ENCODE measurements at places on chromosomes 1 and 21. TPM values are rescaled to one million over a fixed set of nuclear protein-coding genes. Genes with fewer than 3 reads are reported as not detected.
A peak's percentile ranks its signal among the peaks of the same experiment; 100 is the strongest.

The PERM1 gene
- polyA plus RNA-seq = 0.14 TPM

The PMVK gene
- polyA plus RNA-seq = 48.3 TPM

The OR2L2 gene
- polyA plus RNA-seq = 0.14 TPM

The RAB3B gene
- 6.1 TPM for polyA plus RNA-seq

The OXCT2 gene
- 1.5 TPM for polyA plus RNA-seq

The KIAA1614 gene
- 7.5 TPM for polyA plus RNA-seq

The PLCH2 gene
- polyA plus RNA-seq = 0.62 TPM

The LCE1F gene
- polyA plus RNA-seq = not detected

DNA sequence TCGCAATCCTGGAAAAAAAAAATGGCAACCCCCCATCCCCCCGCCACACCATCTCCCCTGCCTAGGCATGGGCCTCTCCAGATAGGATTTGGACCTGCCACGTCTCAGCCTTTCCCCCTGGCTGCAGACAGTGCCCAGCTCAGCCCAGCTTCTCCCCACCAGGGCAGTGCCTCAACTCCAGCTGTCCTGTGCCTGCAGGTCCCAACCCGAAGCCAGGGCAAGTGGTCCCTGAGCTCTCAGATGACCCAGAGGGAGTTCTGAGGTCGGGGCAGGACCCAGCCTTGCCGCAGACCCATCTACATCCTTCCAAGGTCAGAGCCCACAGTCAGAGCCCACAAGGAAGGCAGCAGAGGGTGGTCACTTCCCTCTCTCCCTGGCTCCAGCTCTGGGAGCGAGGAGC is 86.7 kb upstream of the POU3F1 start:
- no peak for DNase-seq

DNA sequence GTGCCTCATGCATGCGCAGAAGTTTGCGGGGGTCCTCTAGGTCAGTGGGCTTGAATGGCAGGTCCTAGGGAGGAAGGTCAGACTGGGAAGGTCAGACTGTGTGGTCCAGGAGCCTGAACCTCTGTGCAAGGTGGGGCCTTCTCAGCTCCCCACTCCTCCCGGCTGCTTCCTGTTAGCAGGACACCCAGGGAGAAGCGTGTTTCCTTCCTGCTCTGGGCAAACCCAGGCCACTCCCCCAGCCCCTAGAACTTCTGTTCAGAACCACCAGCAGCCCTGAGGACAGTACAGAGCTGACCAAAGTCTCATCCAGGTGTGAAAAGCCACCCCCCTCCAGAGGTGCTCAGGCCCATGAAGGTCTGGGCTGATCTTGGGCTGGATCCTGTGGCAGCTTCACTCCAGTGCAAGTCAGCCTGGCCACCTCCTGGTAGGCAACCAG is 29.9 kb downstream of the NAV1 start:
- DNase-seq = no peak

GRCh38 chr1:183505454-183506089 is 33.3 kb downstream of the SMG7 start:
- no peak for DNase-seq

GRCh38 chr1:109995536-109995935 is 11.0 kb downstream of the AHCYL1 start:
- no peak for DNase-seq

DNA sequence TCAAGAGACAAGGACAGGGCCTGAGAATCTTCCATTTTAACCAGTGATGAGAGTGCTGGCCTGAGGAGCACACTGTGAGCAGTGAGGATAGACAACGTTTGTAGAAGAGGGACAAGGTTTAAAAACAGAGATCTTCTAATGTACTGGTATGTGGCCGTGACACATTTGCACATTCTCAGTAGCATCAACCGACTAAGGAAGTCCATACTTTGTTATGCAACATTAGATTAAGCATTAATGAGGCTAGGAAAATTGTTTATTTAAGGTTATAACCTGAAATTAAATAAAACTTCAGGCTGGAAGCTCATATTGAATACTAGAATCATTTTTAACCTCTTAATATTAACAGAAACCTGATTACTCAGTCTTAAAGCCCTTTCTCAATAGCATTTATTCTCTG is 99.0 kb downstream of the SLC45A1 start:
- DNase-seq = no peak

- DNase-seq = no peak
These were observed 55.4 kb downstream of the MATN1 start for GRCh38 chr1:30668024-30668423.

- no peak for DNase-seq
These were observed 1.4 kb downstream of the BCL10 start for GRCh38 chr1:85274969-85275453.

- DNase-seq = no peak
These were observed 919 bp downstream of the SLAMF6 start for GRCh38 chr1:160522136-160522535.

DNA sequence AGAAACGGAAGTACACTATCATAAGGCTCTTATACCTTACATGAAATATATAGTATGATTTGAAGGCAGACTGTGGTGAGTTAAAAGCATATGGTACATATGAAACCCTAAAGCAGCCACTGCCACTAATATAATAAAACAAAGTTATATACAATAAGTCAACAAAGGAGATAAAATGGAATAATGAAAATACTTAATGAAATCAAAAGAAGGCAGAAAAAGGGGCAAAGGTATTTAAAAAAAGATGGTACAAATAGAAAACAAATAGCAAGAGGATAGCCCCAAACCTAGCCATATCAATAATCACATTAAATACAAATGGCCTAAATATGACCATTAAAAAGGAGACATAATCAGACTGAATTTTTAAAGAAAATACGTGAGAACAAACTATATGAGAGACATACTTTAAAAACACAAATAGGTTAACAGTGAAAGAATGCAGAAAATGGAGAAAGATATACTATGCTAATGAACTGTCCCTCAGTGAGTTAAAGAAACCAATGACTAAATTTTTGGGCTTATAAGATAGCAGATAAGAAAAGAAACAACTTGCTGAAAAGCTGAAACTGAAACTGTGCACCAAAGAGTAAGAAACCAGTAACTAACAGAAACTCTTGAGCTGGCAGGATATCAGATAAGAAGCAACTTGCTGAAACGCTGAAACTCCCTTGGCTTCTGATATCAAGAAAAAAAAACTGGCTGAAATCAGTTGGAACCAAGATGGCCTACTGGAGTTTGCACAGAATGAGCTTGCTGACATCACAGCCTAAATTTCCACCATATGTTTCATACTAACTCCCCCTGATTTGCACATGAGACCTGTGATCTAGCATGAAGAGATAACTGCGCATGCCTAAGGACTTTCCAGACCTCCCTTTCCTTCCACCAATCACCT is 44.3 kb upstream of the IL10 start:
- DNase-seq = no peak

GRCh38 chr1:186146974-186147373 is 228.1 kb downstream of the TPR start:
- DNase-seq = no peak

DNA sequence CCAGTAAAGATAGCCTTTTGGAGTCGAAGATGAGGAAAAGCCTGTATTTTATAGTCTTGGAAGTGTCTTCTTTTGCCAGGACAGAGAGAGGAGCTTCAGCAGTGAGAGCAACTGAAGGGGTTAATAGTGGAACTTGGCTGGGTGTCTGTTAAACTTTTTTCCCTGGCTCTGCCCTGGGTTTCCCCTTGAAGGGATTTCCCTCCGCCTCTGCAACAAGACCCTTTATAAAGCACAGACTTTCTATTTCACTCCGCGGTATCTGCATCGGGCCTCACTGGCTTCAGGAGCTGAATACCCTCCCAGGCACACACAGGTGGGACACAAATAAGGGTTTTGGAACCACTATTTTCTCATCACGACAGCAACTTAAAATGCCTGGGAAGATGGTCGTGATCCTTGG is at the start of gene VCAM1:
Gene VCAM1, plus strand, starts transcription at position 253 of the 400 bp plus-strand sequence. Its CDS starts 119 bp downstream, at position 372.
- peak; percentile 36 for DNase-seq

GRCh38 chr21:33865996-33866575 is 49.5 kb downstream of the ATP5PO start:
- DNase-seq = no peak

GRCh38 chr1:209569455-209570207 is 13.9 kb upstream of the CAMK1G start:
- DNase-seq = peak; percentile 58

- DNase-seq = no peak
These were observed 52.7 kb downstream of the TRIM33 start for GRCh38 chr1:114458237-114458777.

DNA sequence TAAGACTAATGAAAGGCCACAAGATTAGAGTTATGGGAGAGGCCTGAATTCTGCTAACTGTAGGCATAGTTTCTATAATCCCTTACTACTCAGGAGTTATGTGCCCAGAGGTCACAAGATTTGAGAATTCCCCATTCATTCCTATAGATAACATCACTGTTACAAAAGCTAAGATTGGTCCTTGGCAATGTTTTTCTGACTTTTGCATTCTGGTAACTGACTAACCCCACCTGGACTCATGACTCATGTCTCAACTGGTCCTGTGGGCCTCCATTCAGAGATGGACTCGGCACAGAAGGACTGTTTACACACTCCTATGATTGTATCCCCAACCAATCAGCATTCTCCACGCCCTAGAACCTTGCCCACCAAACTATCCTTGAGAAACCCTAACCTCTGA is 249.0 kb upstream of the ZP4 start:
- DNase-seq = no peak

- no peak for DNase-seq
These were observed 74.4 kb upstream of the LYPLAL1 start for GRCh38 chr1:219099307-219099706.

GRCh38 chr1:81430955-81431623 is 369.6 kb upstream of the ADGRL2 start:
- DNase-seq = no peak

GRCh38 chr1:46532498-46533178 is 18.8 kb downstream of the KNCN start:
- DNase-seq = no peak

- DNase-seq = no peak
These were observed 77.9 kb downstream of the DAB1 start for GRCh38 chr1:57345916-57346315.

GRCh38 chr1:159940006-159940620 is 5.3 kb downstream of the IGSF9 start:
- DNase-seq = no peak

- DNase-seq = no peak
These were observed 7.5 kb downstream of the CR2 start for GRCh38 chr1:207461649-207462048.

DNA sequence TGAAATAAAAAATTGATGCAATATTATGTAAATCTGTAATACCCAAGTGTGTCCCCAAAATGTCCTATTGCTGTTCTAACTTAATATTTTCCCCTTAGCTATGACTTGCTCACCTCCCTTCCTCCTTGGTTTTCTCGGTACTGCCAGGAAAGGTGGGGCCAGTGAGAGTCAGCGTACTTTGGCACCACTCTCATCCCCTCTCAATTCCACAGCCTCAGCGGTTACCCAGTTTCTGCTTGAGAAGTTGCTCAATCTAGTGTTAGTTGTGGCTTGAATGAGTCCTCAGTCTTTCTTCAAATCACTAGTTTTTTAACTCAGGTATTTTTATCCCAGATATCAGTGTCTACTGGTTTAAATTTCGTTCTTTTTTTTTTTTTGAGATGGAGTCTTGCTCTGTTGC is 32.3 kb downstream of the BCAS2 start:
- no peak for DNase-seq

DNA sequence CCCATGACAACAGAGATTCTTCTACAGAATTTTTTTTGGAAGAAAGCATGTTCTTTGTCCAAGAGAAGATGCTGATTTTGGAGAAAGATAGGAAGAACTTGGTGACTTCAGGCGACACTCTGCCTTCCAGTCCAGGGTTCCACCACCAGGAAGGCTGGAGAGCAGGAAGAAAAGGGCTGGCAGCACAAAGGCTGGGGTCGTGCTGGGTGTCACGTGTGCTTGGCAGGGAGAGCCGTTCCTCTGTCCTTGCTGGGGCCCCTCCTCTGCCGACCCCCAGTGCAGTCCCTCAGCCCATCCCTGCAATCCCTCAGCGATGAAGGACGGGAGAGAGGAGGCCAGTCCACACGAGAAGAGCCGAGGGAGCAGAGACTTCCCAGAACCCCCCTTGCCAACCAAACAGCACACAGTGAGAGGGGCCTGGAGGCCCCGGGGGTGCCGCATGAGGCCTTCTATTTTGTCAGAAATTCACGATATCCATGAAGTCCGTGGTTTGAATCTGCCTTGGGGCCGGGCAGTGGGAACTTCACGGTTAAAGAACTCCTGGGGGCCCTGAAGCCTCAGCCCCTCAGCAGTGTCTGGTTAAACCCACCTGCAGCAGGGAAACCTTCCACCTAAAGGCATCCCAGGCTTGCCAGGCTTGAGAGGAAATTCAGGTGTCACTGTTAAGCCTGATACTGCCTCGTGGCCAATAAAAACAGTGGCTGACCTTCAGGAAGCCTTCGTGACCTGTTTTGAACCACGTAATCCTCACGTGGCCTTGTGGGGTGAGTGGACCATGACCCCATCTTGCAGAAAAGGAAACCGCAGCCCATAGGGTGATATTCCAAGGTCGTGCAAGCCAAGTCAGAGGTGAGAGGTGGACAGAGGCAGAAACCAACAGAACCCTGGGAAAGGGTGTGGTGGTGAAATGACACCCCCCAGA is 3.4 kb downstream of the KRTAP10-12 start:
- no peak for DNase-seq

DNA sequence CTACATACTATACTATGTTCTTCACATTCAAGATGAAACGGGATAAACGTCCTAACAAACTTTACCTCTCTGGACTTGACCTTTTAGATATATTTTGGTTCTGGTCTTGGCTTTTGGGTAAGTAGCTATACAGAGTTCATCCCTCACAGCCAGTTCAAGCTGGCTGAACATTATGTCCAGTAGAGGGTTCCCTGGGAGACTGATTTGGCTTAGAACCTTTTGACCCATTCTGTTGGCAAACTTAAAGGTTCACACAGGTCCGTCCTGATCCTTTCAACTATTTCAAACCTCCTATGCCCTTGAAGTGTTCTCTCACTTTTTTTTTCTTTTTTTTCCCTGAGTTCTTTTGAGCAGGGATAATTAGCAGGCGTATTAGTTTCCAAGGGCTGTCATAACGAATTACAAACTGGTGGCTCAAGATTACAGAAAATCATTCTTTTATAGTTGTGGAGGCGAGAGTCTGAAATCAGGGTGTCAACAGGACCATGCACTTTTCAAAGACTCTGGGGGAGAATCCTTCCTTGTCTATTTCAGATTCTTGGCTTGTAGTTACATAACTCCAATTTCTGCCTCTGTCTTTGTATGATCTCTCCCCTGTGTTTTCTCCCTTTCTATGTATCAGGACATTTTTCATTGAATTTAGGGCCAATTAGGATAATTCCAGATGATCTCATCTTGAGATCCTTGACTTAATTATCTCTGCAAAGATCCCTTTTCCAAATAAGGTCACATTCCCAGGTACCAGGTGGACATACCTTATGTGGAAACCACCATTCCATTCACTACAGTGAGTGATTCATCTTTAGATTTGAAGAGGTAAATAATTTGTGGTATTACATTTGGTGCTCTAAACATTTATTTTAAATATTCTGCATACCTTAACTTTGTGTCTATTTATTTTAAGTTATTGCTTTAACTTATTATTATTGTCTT is 257.4 kb upstream of the USP25 start:
- DNase-seq = no peak

DNA sequence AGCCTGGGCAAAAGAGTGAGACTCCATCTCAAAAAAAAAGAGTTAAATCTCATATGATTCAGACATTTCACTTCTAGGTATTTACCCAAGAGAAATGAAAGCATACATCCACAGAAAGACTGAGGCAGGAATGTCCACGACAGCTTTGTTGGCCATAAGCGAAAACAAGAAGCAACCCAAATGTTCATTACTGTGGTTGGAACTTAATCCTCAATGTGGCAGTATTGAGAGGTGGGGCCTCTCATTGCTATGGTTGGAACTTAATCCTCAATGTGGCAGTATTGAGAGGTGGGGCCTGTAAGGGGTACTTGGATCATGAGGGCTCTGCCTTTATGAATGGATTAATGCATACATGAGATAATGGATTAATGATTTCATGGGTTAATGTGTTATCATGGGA is 15.2 kb downstream of the C21orf58 start:
- no peak for DNase-seq
